AG09309 (cell line): ENCODE measurements at places on chromosomes 12 and 14.
A peak's percentile ranks its signal among the peaks of the same experiment; 100 is the strongest.

DNA sequence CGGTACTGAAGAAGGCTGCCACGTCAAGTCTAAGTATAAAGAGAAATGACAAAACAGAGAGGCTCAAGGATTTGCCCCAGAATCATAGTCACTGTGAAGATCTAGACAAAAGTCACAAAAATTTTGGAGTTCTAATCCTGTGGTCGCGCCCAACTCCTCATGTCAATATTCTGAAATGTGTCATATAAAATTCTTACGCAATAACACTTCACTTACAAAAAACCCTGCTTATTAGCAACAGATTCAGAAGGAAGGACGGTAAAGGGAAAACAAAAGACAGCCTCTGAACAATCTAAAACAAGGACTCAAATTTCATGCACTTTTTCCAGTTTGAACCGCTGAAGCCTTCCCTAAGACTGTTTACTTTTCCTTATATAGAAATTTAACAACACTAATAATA lies 94.7 kb downstream of the TSPAN8 start:
- DNase-seq, result no peak

DNA sequence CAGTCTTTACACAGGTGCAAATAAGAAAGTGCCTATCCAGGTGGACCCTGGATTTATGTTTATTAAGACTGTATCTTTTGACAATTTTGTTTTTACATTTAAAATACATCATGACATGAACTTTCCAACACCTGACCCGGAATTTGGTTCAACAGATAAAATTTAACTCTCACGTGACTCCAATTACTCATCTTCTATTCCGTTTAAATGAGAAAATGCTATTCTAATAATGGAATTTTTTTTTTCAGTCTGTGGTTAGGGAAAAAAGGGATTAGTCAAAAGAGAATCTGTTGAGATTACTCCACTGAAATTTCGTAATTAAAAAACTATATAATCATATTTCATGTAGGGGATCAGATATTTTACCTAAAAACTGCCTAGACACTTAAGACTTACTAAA lies 11.1 kb downstream of the VPS37B start:
- DNase-seq, result no peak

- DNase-seq, result no peak
These were observed 325.9 kb upstream of the LRFN5 start for GRCh38 chr14:41280745-41281144.

GRCh38 chr12:29782871-29783772 lies 620 bp downstream of the TMTC1 start:
- DNase-seq, result no peak

DNA sequence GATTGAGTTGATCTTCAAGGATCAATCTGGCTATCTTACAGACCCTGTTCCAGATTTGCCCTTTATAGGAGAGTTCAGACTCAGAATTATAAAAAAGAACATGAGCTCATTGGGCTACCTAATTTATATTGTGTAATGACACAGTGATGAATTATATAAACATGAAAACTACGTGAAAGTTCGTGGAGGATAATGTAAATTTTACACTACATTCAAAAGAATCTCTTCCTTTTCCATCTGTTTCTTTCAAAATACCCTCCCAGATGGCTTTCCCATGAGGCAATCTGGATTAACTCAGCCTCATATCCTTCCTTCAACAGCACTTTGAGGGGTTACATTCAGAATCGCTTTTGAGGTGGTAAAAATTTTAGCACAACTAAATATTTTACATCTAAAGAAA lies 129.3 kb downstream of the HMGA2 start:
- DNase-seq, result no peak

- DNase-seq, result no peak
These were observed 805 bp upstream of the KRT7 start for GRCh38 chr12:52232203-52232673.

- no peak for DNase-seq
These were observed 541 bp upstream of the RNU6-7 start for GRCh38 chr14:32201193-32201815.

DNA sequence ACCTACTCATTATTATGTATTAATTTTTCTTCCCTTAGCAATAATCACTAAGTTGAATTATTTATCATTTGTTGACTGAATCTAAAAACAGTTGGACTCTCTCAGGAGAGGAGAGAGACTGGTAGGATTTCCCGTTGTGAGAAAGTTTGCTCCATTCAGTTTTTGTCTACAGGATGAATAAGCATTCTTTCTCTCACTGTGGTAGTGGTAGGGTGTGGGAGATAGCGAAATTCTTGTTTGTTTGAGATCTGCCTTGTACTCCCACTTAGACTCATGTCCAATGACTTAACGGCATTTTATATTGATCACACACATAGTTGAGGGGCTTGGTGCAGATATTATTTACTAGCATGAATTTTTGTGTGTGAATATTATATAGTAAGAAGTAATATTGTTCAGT lies 421.0 kb upstream of the PDE3A start:
- DNase-seq, result no peak

DNA sequence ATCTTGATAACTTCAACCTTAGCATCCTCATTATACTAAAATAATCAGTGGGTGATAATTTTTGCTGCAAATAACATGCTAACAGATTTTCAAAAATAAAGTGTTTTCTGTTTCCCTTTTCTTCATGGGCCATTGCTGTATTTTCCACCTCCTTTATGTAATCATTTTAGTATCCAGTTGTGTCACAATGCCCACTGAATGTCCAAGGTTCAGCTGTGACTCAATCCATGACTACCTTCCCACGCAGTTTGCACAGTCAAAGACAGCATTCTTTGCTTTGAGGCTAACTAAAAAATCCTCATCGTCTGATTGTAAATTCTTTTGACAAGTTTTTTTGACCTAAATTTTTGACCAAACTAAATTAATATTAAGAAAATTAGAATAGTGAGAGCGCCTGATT lies 474.1 kb downstream of the FLRT2 start:
- no peak for DNase-seq

- peak; percentile 29 for DNase-seq
These were observed 34.9 kb downstream of the PLEKHD1 start for GRCh38 chr14:69519204-69520100.

GRCh38 chr12:6367065-6367968 lies 8.0 kb downstream of the SCNN1A start:
- no peak for DNase-seq

DNA sequence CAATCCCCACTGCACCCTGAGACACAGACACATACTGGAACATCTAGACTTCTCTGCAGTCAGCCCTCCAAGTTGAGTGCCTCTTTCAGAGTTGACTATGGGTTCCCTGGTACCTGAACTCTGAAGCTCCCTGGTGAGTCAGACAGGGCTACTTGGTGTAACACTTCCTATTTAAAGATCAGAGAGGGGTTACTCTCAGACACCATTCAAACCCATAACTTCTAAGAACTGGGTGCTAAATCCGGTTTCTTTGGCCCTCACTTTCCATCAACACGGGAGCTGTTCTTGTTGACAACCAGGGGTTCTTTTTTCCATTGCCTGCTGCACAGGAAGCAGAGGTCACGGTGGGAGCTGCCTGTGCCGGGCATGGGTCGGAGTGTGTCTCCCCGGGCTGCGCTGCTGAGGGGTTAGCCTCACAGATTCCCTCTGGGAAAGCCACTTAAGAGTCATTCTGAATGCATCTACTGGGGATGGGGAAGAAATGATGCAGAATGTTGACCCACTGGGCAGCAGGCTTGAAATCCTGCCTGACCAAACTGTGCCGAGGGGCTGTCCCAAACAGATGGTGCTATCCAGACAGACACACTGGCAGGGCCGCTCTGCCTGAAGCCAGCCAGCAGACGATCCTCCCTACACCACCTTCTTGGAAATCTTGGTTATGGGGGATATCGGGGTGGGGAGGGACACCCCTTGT lies 74.1 kb downstream of the PITPNM2 start:
- no peak for DNase-seq

- DNase-seq, result no peak
These were observed 42.1 kb downstream of the SEC23A start for GRCh38 chr14:39060818-39061437.

DNA sequence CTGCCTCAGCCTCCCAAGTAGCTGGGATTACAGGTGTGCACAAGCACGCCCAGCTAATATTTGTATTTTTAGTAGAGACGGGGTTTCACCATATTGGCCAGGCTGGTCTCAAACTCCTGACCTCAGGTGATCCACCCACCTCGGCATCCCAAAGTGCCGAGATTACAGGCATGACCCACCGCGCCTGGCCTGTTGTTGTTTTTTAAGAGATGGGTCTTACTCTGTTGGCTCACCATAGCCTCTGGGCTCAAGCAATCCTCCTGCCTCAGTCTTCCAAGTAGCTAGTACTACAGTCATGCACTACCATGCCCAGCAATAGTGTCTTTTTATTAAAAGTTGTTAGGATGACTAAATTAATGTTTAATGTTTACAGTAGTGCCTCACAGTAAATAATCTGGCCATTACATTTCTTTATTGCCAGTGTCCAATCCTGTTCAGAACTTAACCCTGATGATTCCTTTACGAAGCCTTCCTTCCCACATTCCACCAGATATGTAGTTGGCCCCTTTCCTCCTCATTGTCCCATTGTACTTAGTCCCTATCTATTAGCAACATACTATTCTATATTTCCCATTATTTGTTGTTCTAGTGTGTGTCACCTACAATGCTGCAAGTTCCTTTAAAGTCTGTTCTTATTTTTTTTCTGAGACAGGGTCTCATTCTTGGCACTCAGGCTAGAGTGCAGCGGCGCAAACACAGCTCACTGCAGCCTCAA lies 8.8 kb upstream of the SMARCC2 start:
- DNase-seq, result no peak

DNA sequence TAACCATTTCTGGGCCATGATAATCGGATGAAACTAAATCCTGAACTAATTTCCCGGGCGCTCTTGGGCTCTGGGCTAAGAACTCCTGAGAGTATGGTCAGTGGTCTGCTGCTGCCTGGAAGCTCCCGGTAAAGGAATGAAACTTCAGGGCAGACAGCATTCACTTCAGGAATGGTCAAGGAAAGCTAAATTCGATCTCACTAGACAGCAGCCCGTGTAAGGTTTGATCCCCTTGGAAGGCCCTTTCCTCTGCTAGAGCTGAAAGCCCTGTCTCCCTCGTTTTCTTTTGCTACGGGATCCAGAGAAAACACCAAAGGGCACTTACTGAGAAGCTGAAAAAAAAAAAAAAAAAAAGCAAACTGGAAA lies 680 bp downstream of the ASB8 start:
- DNase-seq, result no peak

- no peak for DNase-seq
These were observed 366.8 kb upstream of the ATXN7L3B start for GRCh38 chr12:74170645-74171477.

- DNase-seq, result no peak
These were observed 171.9 kb downstream of the RGS6 start for GRCh38 chr14:72104011-72104613.

GRCh38 chr12:69287556-69287955 lies 48.2 kb downstream of the CPSF6 start:
- DNase-seq, result no peak

DNA sequence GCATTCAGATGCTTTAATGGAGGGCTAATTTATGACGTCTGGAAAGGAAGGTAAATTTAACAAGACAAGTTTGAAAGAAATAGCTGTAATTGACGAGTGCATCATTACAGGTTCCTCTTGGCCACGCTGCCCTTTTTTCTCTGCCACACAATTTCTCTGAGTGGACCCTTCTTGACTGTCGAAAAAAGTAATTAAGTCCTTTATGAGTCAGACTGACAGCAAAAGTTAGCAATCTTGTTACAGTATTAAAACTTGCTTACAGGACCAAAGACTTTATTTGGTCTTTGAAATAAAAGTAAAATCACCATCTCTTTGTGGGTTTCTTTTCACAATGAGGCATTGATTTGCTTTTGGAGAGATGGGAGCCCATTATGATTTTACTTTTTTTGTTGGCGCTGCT lies 42.6 kb downstream of the SAMD4A start:
- no peak for DNase-seq

- no peak for DNase-seq
These were observed 3.7 kb upstream of the ANKLE2 start for GRCh38 chr12:132765361-132765760.

- DNase-seq, result no peak
These were observed 207.5 kb upstream of the PELI2 start for GRCh38 chr14:55910601-55911243.

- no peak for DNase-seq
These were observed 1616.5 kb upstream of the FLRT2 start for GRCh38 chr14:83913476-83913875.

GRCh38 chr14:29043737-29044136 lies 277.1 kb downstream of the FOXG1 start:
- DNase-seq, result no peak

GRCh38 chr12:53174881-53175491 lies 5.5 kb upstream of the ZNF740 start:
- no peak for DNase-seq

DNA sequence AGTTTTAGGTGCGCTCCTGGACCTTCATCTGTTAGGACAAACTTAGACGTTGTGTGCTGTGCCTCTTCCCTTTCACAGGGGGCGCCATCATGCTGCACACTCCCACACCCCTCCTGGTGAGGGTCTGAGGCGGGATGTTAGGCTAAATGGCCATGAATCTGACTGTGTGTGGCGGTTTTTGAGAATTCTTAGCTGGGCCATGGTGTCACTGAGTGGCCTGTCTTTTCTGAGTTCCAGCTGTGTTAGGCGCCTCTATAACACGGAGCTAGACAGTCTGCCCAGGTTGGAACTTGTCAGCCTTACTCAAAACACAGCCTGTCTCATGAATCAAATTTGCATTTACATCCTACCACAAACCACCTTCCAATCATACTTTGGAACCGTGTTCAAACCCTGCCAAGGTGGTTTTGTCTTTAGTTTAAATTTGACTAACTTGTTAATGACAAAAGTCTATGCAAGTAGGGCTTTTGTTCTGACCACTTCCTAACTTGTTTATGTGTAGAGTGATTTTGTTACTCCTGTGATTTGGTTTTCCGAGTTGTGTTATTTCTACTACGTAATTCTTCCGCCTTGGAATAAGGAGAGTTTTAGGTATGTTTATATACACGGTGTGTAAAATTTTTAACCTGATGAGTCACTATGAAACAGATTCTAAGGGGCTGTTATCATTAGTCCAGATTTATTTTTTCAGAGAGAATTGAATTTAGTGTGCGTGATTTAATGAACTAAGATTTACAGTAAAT lies 19.6 kb downstream of the ACVR1B start:
- no peak for DNase-seq

DNA sequence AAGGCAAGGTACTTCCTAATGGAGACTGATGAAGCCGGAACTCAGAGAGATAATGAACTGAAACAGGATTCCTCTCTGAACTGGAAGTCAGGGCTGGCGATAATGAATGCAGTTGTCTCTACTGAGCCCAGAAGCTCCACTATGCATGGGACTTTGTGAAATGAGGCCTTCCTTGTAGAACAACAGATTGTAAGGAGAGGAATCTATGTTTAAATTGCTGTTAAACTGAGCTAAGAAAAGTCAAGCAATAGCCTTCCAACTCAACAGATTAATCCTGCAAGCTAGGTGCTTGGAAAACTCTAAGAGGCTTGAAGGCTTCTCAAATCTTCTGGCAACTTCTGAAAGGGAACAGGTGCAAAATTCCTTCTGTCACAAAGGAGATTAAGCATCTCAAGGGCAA lies 119.5 kb upstream of the ARHGAP5 start:
- no peak for DNase-seq

DNA sequence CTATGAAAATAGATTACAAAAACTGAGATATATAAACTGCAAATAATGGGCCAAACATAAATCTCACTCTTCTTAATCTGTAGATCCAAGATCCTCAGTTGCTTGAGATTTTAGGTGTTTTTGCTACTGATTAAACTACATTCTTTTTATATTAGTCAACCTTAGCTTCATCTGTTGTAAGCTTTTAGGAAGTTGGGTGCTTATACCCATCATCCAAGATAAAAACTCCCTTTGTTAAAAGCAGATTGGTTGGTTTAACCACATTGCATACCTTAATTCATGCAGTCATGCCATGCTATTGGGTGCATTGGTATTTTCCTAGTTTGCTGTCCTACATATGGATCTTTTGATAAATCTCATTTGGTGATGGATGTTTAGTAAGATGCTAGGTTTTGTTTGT lies 46.2 kb upstream of the DIP2B start:
- DNase-seq, result peak; percentile 16
